ENCODE measurements at places on chromosomes 6 and 20.
A peak's percentile ranks its signal among the peaks of the same experiment; 100 is the strongest.

DNA sequence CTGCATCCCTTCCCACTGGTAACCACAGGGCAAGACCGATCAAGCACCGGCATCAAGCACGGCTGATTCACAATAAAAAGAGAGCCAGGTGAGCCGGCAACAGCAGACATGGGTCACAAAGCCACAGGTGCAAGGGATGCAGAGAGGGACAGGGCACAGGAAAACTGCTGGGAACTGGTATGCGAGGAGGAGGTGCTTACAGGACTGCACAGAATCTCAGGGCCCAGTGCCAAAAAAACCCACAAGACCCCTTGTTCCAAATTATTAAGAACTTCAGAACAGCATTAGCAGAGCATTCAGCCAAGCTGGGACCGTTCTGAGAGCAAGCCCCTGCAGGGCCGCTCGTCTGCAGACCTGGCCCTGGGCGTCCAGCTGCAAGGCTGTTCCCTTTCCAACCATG lies 35.4 kb downstream of the BFSP1 start:
- no peak for DNase-seq

GRCh38 chr20:7520361-7520760 lies 419.9 kb downstream of the HAO1 start:
- no peak for DNase-seq

GRCh38 chr20:45406260-45407066 lies 1.6 kb upstream of the DBNDD2 start:
- peak; percentile 31 for DNase-seq

DNA sequence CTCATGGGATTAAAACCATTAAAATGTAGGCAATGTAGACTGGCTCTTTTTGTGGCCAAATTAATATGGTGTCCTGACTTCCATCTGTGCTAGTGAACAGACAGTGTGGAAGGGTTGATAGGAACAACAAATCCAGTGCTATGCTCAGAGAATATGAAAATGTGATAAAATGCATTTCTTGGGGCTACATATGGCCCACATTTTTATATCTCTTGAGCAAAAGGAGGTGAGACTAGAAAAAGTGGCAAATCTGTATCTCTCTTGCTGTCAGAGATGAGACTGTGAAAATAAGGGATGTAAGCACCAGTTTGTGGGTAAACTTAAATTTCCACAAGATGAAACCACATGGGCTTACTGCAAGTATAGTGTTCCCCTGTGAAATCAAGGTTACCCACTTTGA lies 162.1 kb downstream of the PHF3 start:
- DNase-seq = no peak

DNA sequence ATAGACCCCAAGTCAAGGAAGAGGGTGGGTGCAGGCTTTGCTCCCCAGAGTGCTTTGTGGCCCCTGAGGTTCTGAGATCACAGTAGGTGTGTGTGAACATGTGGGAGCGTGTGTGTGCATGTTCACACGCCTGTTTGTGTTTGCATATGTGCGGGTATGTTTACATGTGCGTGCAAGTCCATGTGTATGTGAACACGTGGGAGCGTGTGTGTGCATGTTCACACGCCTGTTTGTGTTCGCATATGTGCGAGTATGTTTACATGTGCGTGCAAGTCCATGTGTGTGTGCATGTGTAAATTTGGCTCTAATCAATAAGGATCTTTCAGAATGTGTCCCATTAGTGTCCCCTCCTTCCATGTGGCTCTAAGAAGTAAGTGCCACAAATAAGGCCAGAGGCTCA lies 41.4 kb upstream of the PCMTD2 start:
- DNase-seq = no peak

DNA sequence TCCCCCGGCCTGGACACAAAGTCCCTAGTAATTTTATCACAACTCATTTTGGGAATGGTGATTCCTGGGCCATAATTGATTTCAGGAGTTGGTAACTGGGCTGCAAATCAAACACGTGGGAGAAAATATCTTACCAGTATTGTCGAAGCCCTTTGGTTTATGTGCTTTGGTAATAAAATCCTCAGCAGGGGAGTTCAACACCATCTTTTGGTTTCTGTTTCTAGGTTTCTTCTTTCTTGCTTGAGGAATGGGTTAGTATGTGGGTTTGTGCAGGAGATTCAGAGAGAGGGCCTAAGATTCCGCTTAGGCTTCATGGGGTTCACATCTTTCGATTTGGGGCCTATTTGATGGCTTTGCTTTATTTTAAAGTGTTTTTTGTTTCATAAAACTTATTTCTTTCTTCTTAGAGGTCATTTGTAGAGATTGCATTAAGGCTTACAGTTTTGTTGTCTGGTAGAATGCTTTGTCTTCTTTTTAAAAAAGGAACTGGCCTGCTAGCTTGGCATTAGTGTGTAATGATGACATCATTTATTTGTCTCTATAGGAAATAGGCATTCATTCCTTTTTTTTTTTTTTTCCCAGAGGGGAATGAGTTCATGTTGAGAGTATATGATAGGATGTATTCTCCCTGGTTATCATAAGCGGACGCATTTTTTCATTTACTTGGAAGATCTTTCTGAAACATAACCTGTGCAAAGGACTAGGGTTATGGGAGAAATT lies 45.8 kb downstream of the CYP24A1 start:
- DNase-seq = no peak

- no peak for DNase-seq
Observed at GRCh38 chr6:69096681-69097080, 461.6 kb downstream of the ADGRB3 start.

DNA sequence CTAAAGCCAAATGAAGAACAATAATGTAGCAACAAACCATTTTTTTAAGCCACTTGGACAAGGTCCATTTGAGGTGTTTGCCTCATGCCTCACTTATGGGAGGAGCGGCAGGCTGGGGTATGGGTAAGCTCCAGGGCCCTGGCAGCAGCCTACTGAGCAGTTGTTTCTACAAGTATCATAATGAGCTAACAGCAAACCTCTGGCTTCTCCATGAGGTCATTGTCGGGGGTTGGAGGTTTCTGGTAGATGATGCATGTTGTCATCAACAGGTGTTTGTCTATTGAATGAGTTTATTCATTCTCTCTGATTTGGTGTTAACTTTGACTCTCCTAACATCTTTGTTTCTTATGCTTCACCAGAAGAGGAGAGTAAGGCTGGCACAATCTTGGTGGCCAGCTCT lies 150.7 kb downstream of the TBC1D7 start:
- no peak for DNase-seq

Data from activated naive CD4-positive, alpha-beta T cell (primary cell).